ENCODE measurements at places on chromosomes 2 and 18. TPM values are rescaled to one million over a fixed set of nuclear protein-coding genes. Genes with fewer than 3 reads are reported as not detected.

CCDC74B gene
- 1.5 TPM for total RNA-seq

ABCG8 gene
- not detected for total RNA-seq

TRIB2 gene
- 34.5 TPM for total RNA-seq

MYCN gene
- total RNA-seq, result 1.1 TPM

SALL3 gene
- total RNA-seq, result not detected

COBLL1 gene
- total RNA-seq, result 76.9 TPM

ZAP70 gene
- total RNA-seq, result 2.4 TPM

IL1RN gene
- 1.7 TPM for total RNA-seq

DPYSL5 gene
- total RNA-seq, result not detected

DTNA gene
- 110 TPM for total RNA-seq

MPP4 gene
- total RNA-seq, result 0.56 TPM

TTR gene
- total RNA-seq, result not detected

STK36 gene
- total RNA-seq, result 16.1 TPM

ROCK1 gene
- total RNA-seq, result 143 TPM

RASGRP3 gene
- total RNA-seq, result 10.9 TPM

LYG1 gene
- total RNA-seq, result 0.97 TPM

POTEJ gene
- not detected for total RNA-seq

SPATA3 gene
- total RNA-seq, result not detected

CAPN14 gene
- total RNA-seq, result 0.14 TPM

ALLC gene
- not detected for total RNA-seq

SPC25 gene
- total RNA-seq, result not detected

LINC00305 gene
- not detected for total RNA-seq

Measured in posterior vena cava (tissue), 2 donors.